ENCODE measurements at places on chromosomes 13 and 19.

GRCh38 chr13:111216166-111216960 lies 101.3 kb downstream of the ARHGEF7 start:
- DNase-seq = no peak

GRCh38 chr13:20193162-20193906 lies 596 bp upstream of the GJB2 start:
- DNase-seq = no peak

DNA sequence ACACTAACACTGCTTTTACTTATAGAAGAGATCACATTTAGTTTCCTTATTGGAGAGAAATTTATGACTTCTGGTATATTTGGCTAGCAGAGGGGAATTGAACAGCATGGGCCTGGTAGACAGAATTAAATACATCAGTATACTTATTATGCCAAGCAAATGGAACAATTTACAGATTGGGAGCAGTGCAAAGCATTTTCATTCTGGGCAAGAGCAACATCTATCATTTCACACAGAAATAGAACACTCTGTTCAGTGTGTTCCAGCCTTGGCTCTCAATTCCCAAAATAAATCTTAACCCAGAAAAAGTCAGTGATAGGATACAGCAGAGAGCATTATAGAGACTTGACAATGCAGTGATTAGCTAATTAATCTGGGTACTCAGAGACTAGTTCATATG lies 604.0 kb upstream of the SLITRK6 start:
- DNase-seq = no peak

DNA sequence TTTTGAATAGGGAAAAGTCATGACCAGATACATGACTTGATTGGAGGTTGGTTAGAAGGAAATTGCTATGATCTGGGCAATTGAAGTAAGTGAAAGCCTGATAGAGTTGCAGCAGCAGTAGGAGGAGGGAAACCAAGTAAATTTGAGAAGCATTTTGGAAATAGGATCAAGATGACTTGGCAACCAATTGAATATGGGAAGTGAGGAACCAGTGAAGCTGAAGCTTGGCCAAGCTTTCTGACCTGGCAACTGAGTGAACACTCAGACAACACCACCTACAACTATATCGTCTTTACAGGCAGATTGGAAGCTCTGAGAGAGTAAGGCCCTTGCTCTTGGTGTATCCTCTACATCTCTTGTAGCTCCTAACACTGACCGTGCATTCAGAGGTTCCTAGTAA lies 16.2 kb upstream of the KATNAL1 start:
- DNase-seq = no peak

DNA sequence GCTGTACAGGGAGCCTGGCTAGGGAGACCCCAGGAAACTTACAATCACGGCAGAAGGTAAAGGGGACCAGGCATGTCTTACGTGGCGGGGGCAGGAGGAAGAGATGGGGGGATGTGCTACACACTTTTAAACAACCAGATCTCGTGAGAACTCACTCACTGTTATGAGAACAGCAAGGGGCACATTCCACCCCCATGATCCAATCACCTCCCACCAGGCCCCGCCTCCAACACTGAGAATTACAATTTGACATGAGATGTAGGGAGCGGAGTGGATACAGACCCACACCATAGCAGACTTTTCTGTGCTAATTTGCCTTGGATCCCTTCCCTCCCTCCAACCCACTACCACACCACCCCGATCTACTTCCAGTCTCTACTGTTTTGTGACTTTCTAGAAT lies 106.7 kb upstream of the PEG3 start:
- DNase-seq = no peak

- DNase-seq = no peak
These were observed 633.2 kb downstream of the LIG4 start for GRCh38 chr13:107582171-107582570.

- peak; percentile 70 for DNase-seq
These were observed 11.8 kb downstream of the PDE4A start for GRCh38 chr19:10431943-10432735.

DNA sequence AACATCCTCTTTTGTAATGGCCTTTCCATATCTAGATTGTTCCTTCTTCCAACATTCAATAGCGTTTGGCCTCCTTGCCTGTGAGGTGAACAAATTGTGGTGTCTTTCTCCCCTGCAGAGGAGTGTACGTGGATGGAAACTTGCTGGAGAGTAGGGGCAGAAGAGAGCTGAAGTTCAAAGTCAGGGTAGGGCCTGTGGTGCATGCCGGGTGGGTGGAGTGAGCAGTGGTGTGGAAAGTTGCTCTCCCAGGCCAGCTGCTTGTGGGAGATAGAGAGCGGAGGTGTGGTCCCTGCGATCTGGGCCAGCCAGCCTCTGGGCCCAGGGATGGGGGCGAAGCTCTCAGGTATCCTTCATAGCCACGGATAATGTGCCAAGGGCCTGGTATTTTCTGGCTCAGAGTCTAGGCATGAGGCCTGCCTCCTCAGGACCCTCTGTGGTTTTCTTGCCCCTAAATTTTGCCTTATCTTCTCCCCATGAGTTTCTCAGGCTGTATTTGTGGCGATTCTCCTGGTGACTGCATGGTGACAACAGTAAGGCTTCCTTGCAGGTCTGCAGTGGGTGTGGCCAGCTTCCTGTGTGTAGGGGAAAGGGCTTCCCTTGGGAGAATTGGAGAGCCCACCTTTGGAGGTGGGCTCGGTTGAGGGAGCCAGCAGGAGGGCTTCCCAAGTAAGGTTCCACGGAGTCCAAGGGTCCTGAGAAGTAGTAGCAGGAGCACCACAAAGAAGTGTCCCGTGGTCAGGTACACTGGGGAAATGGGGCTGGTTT lies 6.7 kb downstream of the RGCC start:
- DNase-seq = no peak

GRCh38 chr19:49128545-49129237 lies 9.3 kb downstream of the PPFIA3 start:
- no peak for DNase-seq

DNA sequence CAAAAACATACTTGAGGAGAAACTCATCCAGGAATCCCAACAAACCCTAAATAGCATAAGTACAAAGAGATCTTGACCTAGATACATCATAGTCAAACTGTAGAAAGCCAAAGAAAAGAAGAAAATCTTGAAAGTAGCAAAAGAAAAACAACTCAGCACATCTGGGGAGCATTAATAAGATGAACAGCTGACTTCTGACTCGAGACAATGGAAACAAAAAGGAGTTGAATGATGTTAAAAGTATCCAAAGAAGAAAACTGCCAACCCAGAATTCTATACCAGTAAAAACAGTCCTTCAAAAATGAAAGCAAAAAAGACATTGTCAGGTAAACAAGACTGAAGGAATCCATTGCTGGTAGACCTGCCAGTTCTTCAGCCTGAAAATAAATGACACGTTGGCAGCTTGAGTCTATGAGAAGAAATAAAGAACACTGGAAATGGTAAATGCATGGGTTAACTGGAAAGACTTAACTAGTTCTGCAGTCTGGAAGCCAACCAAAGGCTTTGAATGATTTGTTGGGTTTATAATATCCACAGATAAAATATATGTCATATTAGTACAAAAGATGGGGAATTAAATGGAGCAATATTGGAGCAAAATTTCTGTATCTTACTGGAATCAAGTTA lies 46.8 kb downstream of the TSSK6 start:
- DNase-seq = no peak

DNA sequence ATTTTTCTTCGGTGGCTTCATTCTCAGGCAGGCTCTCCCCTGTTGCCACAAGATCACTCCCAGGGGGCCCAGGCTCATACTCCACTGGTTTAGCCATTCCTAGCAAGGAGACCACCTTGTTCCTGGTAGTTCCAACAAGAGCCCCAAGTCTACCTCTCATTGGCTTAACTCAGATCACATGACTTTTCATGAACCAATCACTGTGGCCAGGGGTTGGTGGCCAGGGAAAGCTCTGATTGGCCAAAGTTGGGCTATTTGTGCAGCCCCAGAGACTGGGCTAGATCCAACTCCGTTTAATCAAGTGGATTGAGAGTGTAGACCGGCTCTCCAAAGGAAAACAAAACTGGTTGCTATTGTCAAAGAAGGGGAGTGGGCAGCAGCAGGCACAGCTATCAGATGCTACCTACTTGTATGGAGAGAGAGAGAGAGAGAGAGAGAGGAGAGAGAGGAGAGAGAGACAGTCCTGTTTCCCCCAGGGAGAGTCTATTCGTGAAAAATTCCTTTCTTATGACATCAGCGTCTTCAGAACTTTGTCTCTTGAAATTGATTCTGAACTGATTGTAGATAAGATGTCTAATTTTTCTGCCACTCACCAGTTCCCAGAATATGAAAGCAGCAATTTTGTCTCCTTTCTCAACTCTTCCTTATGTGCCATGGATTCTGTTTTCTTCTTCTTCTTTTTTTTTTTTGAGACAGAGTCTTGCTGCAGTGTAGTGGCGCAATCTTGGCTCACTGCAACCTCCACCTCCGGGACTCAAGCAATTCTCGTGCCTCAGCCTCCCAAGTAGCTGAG lies 5.9 kb downstream of the CEACAM19 start:
- DNase-seq = no peak

DNA sequence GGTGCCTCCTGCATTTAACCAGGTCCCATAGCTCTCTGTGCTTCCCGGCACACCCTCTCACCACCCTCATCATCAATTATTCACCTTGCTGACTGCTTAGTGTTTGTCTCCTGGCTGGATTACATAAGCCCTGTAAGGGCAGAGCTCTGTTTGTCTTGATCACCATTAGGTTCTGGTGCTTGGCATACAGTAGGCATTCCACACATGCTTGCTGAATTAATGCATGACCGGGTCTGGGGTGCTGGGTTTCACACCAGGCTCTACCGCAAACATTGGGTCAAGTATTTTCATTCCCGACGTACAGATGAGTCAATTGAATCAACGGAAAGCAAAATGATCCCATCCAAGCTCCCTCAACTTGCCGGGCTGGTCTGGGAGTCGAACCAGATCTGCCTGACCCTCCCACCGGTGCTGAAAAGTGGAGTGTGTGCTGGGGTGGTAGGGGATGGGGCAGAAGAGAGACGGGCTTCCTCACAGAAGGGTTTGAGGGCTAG lies 28.5 kb downstream of the VAV1 start:
- no peak for DNase-seq

DNA sequence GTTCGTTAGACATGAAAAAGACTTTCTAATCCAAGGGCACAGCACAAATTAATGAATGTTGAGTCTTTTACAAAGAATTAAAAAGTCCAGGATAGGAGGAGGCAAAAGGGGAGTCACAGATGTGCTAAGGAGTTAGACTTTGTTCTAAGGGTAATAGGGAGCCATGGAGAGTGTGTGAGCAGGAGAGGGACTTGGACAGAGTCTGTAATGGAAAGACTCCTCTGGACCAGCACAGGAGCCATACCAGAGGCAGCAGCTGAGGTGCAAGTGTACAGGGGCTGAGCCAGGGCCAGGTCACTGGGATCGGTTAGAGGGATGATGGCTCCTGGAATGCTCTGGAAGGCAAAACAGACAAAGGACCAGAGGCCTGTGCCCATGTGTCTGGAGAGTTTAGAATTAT lies 10.5 kb downstream of the GTPBP3 start:
- DNase-seq = no peak

DNA sequence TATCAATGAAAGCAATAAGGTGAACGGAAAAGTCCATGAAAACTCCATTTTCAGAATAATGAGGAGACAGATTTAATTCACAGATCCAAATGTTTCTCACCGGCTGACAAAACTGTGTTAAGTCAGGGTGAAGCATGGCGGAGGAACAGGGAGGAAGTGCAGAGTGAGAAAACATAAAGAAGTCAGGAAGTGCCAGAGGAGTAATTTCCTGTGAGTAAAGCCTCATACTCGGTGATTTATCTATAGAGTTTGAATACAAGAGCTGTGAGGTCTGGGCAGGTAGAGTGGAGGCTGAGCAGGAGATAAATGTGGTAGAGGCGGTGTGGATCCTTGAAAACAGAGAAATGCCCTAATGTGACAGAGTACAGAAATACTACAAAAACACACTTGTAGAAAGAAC lies 11.4 kb downstream of the CARD8 start:
- DNase-seq = no peak

- no peak for DNase-seq
These were observed 4.0 kb upstream of the MAST3 start for GRCh38 chr19:18093439-18094161.

- DNase-seq = no peak
These were observed 19.3 kb upstream of the RAB20 start for GRCh38 chr13:110580800-110581199.

- no peak for DNase-seq
These were observed 7.4 kb upstream of the JUNB start for GRCh38 chr19:12783849-12784393.

- no peak for DNase-seq
These were observed 75.5 kb downstream of the OLFM4 start for GRCh38 chr13:53104136-53104535.

- DNase-seq = no peak
These were observed 13.0 kb downstream of the NMRK2 start for GRCh38 chr19:3945838-3946237.

DNA sequence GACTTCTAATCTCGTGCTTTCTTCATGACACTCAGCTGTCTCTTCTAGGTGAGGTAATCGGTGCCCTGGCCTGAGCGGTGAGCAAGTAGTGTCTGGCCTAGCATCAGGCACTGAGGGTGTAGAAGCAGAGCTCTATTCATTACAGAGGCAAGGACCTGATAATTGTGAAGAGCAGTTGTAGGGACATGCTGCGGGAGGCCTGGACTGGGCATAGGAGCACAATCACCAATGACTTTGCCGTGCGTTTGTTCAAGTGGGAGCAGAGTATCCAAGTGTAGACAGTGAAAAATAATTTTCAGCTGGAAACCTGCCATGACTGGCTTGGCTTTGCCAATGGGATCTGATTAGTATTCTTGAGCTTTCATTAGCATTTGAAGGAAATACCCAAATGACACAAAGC lies 32.1 kb upstream of the DCLK1 start:
- no peak for DNase-seq

- DNase-seq = no peak
These were observed 35.5 kb downstream of the LYL1 start for GRCh38 chr19:13066933-13067807.

- no peak for DNase-seq
These were observed 49.1 kb downstream of the LMO7 start for GRCh38 chr13:75685239-75685697.

GRCh38 chr13:46129955-46130618 lies 25.3 kb upstream of the CPB2 start:
- DNase-seq = no peak

GRCh38 chr13:66069570-66069969 lies 1160.6 kb downstream of the PCDH9 start:
- no peak for DNase-seq

GRCh38 chr13:37576601-37577000 lies 22.0 kb downstream of the POSTN start:
- no peak for DNase-seq

GRCh38 chr13:36612230-36612629 lies 61.6 kb upstream of the SERTM1 start:
- no peak for DNase-seq

DNA sequence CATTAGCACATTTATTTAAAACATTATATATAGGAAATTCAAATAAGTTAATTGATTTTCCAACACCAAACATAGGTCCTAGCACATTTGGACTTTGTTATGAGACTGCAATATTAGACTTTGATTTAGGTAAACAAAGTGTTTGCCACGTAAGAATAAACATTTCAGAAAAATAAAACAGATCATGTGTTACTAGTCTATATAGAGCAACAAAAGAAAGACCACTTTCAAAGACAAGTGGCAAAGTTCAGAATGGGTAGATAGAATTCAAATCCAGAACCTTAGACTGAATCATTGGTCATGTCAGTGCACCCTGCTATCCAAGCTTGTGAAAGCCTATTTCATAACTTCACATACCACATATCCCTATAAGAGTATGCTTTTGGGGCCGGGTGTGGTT lies 66.7 kb upstream of the PRR20A start:
- DNase-seq = no peak
